CD4-positive, alpha-beta T cell treated with Interleukin-6 at 100 ng/mL for 8 hours (primary cell): ENCODE measurements at places on chromosomes 16 and 17.

DNA sequence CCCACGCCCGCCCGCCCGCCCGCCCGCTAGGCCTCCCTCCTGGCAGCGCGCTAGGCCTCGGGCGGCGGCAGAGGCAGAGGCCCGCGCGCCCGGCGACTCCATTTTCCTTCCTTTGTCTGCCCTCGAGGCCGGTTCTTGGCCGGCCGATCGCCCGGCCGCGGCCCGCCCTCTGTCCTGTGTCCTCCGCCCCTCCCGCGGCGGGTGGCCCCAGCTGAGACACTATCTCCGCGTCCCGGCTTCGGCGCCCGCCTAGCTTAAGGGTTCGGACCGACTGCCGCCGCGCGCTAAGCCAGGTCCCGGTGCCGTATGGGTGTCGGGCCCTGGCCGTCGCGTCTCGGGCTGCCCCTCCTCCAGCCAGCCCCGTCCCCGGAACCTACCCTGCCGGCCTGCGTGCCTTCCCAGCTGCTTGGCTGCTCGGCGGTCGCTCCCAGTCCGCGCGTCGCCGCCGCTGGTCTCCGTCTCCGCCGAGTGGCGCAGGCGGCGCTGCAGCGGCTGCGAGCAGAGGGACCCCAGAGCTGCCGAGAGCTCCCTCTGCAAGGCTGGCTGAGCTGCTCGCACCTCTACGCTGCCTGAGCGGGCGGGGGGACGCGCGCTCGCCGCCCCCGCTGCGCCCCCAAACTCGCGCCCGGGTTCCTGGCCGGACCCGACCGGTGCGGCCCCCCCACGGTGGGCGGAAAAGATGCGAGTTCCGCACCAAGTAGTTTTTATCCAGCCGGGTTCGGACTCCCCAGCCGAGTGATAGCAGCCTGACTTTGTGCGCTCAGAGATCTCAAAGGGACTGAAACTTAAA, 787 bp downstream of the CTCF start:
- peak; percentile 51 for DNase-seq

- no peak for DNase-seq
Measured at GRCh38 chr16:8729779-8730334, 55.4 kb downstream of the ABAT start.

DNA sequence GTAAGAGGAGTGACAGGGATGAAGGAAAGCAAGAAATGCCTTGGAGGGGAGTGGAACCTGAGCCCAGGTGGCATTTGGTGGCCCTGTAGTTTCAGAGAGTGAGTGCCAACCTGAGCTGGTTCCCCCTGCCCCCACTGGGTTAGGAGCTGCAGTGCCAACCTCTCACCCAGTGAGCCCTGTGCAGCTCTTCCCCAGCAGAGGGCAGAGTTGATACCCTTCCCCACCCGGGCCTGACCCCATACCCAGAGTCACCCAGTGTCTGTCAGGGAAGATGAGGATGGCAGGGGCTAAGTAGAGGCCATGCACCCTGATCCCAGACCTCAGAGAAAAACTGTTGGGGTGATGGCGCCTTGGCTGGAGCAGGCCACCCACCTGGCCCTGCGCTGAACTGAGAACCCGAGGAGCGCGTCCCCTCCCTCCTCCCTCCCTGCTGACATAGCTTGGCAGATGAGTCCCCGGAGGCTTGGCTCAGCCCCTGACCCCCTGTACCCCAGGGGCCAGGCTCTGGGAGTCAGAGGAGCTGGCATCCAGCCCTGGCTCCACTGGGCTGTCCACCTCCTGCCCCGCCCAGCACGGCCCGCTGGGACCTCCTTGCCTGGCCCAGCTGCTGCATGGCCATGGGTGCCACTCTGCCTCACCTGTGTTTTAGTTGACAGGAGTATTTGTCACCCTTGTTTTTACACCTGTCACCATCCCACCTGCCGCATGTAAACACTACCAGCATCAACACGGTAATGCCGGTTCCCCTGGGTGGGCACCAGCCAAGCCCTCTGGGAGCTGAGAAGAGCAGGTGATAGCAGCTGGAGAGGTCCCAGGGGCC, 113.9 kb downstream of the AMFR start:
- DNase-seq: no peak

- DNase-seq: no peak
Measured at GRCh38 chr17:79907850-79908249, 68.6 kb upstream of the CBX4 start.

- no peak for DNase-seq
Measured at GRCh38 chr17:4393806-4394205, 27.3 kb upstream of the UBE2G1 start.

- DNase-seq: no peak
Measured at GRCh38 chr17:29933379-29933778, 3.4 kb upstream of the SSH2 start.

- peak; percentile 90 for DNase-seq
Measured at GRCh38 chr16:89721546-89722391, 432 bp downstream of the ZNF276 start.
